Caudate nucleus (tissue), 63 donors: ENCODE measurements at places on chromosomes 3 and 15.

DNA sequence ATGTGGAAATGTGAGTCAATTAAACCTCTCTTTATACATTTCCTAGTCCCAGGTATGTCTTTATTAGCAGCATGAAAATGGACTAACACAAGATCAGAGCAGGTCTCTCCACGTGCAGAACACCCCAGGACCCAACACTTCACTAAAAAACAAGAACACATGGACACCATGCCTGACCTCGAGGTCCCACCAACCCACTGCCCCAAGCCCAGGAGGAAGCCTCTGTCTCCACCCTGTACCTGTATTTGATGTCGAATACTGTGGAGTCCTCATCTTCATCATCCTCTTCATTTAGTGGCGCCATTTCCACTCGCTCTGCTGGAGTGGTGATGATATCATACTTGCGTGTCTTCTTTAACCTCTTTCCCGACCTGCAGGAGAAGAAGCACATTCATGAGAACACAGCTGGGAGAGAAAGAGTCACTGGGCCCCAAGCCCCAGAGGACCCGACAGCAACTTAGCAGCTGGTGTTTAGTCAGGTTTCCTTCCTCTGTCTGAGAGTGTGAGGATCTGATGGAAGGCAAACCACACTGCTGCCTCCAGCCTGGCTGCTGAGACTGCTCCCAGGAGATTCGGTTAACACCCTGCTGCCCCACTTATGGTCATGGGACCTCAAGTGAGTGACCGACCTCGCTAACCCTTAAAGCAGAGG is 25.5 kb downstream of the FAM174B start:
- no peak for DNase-seq

DNA sequence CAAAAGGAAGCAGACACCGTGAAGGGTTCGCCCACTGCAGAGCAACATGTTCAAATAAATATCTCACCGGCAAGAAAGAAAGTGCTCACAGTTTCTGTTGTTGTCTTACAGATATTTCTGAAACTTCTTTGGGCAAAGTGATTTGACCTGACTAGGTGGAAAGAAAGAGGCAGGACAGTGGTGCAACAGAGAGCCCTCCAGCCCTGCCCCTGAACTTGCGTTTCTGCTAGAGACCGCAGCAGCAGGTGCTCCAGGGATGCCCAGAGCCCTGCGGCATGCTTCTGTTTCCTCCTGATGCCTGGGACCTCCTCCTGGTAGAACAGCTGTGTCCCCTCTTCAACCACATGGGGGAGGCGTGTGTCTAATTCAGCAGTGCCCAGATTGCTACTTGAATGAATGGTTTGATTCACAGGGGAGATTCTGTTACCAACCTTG is 123.4 kb downstream of the ATP10A start:
- DNase-seq: no peak

GRCh38 chr15:89165677-89166076 is 55.7 kb downstream of the RLBP1 start:
- DNase-seq: no peak

- no peak for DNase-seq
These were observed 35.9 kb upstream of the DIPK2A start for GRCh38 chr3:143935678-143936077.

DNA sequence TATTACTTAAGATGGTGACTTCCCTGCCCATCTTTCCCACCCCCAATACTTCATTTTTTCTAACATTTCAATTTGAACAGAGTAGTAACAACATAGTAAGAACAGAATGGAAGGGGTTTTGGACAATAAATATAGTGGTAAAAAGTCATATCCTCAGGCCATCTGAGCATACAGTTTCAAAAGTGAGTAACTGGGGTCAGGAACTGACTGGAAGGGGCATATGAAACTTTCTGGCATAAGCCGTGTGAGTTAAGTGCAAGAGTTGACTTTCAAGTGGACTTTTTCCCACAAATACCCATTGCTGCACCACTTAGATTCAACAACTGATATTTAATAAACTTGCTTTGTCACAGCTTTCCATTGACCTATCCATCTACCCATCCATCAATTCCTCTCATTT is 153.5 kb upstream of the IL12A start:
- no peak for DNase-seq

DNA sequence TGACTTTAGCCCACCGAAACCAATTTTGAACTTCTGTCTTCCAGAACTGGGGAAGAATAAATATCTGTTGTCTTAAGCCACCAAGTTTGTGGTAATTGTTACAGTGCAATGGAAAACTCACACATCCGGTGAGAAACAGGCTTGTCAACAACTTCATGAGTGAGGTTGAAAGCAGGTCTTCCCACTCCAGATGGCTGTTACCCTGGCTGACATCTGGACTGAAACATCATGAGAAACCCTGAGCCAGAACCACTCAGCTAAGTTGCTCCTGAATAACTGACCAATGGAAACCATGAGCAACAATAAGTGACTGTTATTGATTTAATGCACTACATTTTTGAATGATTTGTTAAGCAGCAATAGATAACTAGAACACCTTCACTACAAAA is 10.3 kb downstream of the ACSBG1 start:
- no peak for DNase-seq

DNA sequence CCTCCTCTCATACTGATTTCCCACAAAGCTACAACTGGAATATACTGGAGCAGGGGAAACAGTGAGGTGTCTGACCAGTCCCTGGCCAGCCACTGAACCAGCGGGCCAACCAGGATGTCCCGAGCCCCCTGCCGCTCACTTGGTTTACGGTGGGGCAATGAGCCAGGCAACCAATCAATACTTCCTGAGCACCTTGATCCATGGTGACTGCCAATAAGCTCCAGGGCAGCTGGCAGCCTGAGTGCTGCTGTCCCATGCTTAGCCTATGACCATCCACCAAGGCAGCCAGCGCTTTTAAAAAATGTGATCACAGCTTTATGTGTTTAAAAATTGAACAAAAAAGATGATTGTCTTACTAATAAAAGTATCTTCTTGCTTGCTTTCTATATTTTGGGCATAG is 4.2 kb downstream of the SCN10A start:
- DNase-seq: no peak

DNA sequence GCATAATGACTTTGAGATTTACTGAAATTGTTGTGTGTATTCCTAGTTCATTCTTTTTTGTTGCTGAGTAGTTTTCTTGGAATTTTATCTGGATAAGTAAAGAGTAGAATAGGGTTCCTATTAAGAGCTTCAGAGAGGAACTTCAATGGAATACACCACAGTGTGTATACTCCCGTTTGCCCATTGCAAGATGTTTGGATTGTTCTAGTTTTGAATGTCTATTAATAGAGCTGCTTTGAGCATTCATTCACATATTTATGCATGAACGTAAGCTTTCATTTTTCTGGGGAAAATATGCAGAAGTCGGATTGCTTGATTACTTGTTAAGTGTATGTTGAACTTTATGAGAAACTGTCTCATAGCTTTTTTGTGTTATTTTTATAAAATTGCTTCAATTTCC is 580.5 kb downstream of the OTOL1 start:
- no peak for DNase-seq

GRCh38 chr15:79136434-79137046 is 46.0 kb upstream of the RASGRF1 start:
- no peak for DNase-seq

DNA sequence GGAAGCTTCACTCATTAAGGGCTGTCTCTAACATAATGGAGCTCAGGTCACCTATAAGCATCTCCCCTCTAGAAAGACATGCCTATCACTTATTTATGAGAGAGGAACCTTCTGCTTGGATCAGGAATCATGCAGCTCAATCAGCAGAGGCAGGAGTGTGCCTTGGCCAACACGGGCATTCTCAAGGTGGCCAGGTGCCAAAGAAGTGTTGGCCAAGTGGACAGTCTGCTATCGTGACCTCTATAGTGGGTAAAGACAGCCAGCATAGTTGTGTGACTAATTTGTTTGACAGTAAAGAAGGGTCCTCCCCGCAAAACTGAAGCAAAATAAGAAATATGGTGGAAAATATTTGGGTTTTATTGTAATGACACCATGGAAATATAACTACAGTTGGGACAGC is 14.7 kb upstream of the AGTR1 start:
- DNase-seq: no peak

GRCh38 chr15:67678993-67679392 is 136.5 kb downstream of the MAP2K5 start:
- DNase-seq: no peak

DNA sequence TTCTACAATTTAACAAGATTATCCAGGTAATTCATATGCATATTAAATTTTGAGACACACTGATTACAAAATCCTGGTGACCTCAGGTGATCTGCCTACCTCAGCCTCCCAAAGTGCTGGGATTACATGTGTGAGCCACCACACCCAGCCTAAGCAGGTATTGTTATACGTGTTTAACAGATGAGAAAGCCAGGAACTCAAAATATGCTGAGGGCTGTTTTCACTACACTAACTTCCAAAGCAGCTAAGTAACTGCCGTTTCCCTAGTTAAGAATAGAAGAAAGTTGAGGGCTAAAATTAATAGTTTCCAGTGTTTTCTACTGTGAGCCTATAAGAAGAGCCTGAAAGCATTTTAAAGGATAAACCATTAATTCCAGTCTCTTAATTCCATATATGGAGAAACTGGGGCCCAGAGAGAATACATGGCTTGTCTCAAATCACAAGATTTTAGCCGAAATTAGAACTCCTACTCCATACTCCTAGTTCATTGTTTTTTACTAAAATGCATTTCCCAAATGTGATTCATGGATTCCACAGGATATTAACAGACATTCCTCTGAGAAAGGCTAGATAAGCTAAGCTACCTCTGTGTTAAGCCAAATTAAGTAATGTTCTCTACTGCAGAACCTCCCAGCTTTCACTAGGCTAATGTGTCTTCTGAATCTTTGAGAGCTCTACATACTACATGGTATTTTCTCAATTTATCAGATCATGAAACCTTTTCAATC is 17.0 kb upstream of the AVEN start:
- no peak for DNase-seq

DNA sequence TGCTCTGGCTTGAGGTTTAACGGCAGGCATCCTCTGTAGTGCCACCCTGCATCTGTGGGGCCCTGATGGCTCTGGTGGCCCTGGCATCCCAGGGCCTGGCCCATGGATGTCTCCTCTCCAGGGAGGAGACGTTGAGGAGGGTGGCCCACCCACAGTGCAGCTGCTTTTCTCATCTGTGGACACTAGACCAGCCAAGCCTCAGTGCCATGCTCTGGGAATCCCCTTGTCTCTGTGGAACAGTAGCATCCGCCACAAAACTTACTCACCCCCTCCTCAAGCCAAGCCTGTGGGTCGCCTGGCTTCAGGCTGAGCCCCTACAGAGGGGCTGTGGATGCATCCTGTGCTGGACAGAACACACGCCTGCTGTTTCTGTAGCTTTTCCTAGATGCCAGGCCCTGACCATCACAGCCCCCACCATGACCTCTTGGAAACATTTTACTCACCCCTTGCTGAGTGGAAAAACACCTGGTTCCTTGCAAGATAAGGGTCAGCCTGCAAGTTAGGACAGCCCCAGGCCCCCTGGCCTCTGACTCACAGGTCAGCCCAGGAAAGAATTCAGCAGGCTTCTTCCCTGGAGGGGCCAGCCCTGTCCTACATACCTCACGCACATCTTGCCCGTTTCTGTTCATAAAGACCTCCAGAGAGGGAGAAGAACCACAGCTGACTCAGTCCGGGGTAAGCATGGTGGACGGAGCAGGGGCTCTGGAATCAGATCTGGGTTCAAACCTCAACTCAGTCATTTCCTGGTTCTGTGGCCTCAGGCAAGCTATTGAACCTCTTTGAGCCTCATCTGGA is 19.0 kb downstream of the PAK6 start:
- DNase-seq: no peak

GRCh38 chr3:31673950-31674349 is 141.2 kb downstream of the STT3B start:
- no peak for DNase-seq

DNA sequence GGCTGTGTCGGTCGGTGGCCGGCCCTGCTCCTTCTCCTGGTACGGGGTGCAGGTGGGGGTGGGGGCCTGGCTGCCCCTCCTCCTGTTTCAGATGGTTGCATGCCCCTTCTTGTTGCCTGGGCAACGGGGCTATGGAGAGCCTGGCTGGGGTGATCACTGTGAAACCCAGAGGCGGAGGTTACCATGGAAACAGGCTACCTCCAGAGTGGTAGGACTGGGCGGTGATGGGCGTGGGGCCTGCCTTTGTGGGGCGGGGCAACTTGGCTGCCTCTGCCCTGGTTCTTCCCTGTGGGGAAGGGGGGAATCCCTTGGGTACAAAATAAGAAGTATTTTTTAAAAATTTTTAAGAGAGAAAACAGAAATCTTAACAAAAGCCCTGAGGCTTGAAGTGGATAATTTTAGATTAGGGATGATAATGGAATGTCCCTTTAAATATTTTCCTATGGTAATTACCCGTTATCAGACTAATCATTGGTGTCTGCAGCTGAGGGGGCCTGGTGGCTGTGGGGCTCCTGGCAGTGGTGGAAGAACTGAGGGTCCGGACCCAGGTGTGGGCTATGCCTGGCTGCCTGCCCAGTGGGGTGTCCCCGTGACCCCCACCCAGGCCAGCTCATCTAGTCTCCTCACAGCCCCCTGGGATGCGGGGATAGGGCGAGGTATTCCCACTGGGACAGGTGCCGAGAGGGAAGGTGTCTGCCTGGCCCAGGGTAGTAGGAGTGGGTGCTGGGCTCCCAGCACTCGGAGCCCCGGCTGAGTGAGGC is 32.5 kb downstream of the PLXNA1 start:
- no peak for DNase-seq

GRCh38 chr3:43869491-43869890 is 178.8 kb downstream of the ABHD5 start:
- no peak for DNase-seq

- no peak for DNase-seq
These were observed 1.3 kb downstream of the LRRC15 start for GRCh38 chr3:194367992-194368841.

DNA sequence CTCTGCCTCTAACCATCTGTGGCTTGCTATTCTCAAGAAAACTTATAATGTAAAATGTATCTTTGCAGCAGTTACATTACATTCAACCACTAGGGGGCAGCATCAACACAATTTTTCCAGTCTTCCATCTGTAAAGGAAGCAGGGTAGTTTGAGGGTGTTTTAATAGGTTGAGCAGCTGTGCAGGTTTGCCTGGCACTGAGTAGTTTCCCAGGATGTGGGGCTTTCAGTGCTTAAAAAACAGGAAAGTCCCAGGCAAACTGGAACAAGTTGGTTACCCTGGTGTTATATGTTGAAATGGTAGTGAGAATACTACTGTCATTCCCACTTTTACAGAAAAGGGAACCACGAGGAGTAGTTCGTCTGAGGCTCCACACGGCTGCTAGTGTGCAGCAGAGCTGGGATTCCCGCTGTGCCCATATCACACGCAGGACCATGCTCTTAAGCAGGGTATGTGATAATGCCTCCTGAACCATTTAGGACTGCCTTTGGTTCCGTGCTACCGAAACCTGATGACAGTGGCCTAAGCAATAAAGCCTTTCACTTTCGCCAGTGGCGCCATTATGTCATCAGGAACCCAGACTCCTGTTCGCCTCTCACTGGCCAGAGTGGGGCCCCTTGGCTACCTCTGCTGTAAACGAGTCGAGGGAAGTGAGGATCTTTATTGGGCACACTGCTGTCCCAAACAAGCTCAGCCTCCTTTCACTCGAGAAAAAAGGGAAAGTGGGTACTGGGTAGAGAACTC is 64.7 kb upstream of the ZBTB38 start:
- DNase-seq: no peak

- DNase-seq: no peak
These were observed 160.3 kb downstream of the MTHFS start for GRCh38 chr15:79736435-79737000.

GRCh38 chr3:149727656-149728055 is 24.6 kb downstream of the COMMD2 start:
- DNase-seq: no peak
